ENCODE measurements at places on chromosomes 6 and 20.

- peaks cover 5% of the 10 kb centered on the region for H3K36me3 ChIP-seq
- no peak for DNase-seq
- H3K27me3 ChIP-seq: no peaks in the 10 kb centered on the region
- no peak overlapping the region for H3K27ac ChIP-seq
- H3K4me1 ChIP-seq: peaks cover 7% of the 10 kb centered on the region
Measured at GRCh38 chr20:4916971-4917881, 84.1 kb downstream of the SLC23A2 start.

DNA sequence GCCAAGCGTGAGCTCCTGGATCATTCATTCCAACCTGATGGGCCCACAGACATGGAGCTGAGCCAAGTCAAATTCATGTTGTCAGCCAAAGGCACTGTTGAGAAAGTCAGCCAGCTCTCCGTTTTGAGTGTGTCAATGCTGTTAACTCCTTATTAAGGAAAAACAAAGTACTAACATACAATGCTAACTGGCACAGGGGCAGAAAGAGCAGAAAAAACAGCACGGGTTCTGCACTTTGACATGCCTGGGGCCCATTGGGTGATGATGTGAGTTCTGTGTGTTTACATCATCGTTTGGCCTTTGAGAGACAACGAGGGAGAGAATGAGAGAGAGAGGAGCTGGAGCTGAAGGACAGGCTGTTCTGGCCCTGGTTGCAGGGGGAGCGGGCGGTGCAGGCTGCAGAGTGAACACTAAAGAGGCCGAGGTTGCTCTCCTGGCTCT is 85.9 kb downstream of the SMOC2 start:
- H3K27ac ChIP-seq: peak overlapping the region; percentile 10
- H3K27me3 ChIP-seq: peaks cover 42% of the 10 kb centered on the region
- H3K4me1 ChIP-seq: peaks cover 18% of the 10 kb centered on the region
- H3K4me3 ChIP-seq: peak overlapping the region; percentile 52
- H3K36me3 ChIP-seq: no peaks in the 10 kb centered on the region

DNA sequence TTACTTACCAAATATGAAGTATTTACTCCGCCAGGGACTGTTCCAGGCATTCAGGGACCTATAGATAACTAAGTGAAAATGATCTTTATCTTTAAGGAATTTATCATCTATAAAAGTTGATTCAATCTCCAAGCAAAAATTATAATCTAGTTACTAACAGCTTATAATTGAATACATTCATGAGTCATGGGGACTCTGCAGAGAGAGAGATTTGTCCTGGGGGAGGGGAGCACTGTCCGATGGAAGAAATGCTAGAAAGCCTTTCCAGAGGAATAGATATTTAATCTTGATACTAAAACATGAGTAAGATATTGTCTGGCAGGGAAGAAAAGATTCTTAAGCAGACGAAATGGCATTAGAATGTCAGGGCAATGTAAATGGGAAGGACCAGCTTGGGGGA is 139.3 kb downstream of the CD164 start:
- no peak for DNase-seq
- no peaks in the 10 kb centered on the region for H3K27me3 ChIP-seq
- H3K36me3 ChIP-seq: no peaks in the 10 kb centered on the region
- no peaks in the 10 kb centered on the region for H3K4me1 ChIP-seq
- no peak overlapping the region for H3K4me3 ChIP-seq

- no peaks in the 10 kb centered on the region for H3K27me3 ChIP-seq
- peaks cover 13% of the 10 kb centered on the region for H3K36me3 ChIP-seq
- peaks cover 36% of the 10 kb centered on the region for H3K4me1 ChIP-seq
- no peak overlapping the region for H3K27ac ChIP-seq
- H3K4me3 ChIP-seq: no peak overlapping the region
- DNase-seq: peak; percentile 30
Measured at GRCh38 chr6:15280028-15280427, 34.2 kb downstream of the JARID2 start.

- H3K36me3 ChIP-seq: no peaks in the 10 kb centered on the region
- H3K4me1 ChIP-seq: no peaks in the 10 kb centered on the region
- H3K27ac ChIP-seq: no peak overlapping the region
- H3K4me3 ChIP-seq: no peak overlapping the region
- no peaks in the 10 kb centered on the region for H3K27me3 ChIP-seq
Measured at GRCh38 chr20:7657569-7657968, 282.7 kb downstream of the HAO1 start.

DNA sequence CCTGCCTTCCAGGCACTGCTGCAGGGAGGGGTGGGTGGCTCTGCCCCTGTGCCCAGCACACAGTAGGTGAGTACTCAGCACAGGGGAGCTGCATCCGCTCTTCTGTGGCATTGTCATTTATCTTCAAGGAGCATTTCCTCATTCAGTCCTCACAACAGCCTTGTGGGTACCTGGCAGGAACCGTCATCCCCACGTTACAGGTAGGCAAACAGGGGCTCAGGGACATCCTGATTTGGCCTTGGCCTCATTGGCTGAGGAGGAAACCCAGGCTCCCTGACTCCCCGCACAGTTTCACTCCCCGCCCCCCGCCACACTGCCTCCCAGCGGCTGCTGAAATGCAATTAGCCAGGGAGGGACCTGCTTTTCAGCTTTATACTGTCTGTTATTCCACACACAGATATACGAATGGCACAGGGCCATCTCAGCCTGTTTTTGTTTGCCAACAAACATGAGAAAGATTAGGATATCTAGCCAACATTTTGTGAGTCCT is 24.2 kb upstream of the PNPLA1 start:
- H3K27ac ChIP-seq: no peak overlapping the region
- no peaks in the 10 kb centered on the region for H3K36me3 ChIP-seq
- H3K27me3 ChIP-seq: peaks cover 30% of the 10 kb centered on the region
- peaks cover 7% of the 10 kb centered on the region for H3K4me1 ChIP-seq

Data from MCF 10A (cell line).